ENCODE measurements at places on chromosomes 16 and 17.
A peak's percentile ranks its signal among the peaks of the same experiment; 100 is the strongest.

DNA sequence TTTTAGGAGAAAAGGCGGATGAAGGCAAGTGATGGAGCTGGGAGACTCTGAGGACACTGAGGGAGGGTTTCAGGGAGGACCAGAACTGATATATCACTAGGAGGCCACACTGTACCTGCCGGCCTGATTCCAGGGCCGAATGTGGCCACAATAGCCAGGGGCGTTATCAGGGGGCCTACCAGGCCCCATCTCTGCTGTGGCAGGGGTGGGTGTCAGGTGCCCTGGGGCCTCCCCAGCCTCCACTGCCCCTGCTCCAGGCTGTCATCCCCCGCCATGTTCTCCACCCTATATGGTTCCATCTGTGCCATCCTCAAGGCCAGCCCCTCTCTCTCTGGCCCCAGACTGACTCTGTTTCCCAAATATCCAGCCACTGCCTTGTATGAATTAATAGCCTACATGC is 246.5 kb downstream of the GSG1L start:
- no peak for DNase-seq

DNA sequence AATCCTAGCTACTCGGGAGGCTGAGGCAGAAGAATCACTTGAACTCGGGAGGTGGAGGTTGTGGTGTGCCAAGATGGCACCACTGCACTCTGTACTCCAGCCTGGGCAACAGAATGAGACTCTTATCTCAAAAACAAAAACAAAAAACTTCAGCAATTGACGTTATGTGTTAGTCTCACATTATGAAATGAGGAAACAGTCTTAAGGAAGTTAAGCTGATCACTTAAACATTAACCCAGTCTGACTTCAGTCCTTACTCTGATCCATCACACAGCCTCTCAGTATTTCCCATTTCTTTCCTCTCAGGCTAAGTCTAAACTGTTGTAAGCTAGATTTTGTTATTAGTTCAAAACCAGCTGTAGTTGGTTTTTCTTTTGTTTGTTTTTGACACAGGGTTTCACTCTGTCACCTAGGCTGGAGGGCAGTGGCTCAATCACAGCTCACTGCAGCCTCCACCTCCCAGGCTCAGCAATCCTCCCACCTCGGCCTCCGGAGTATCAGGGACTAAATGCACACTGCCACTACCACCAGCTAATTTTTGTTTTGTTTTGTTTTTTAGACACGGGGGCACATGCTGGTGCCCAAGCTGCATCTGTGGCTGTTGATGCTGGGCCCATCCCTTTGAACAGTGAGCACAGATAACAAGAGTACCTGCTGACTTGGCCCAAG is 6.3 kb downstream of the JPT1 start:
- no peak for DNase-seq

- DNase-seq, result peak; percentile 80
Measured at GRCh38 chr16:75267631-75268264, 16.3 kb upstream of the BCAR1 start.

- DNase-seq, result peak; percentile 55
Measured at GRCh38 chr16:17452922-17453321, 17.8 kb downstream of the XYLT1 start.

GRCh38 chr17:32143527-32143870 is 1.2 kb downstream of the RHOT1 start:
- no peak for DNase-seq

GRCh38 chr17:75822119-75822799 is 21.9 kb downstream of the UNC13D start:
- no peak for DNase-seq

GRCh38 chr17:9330611-9331271 is 244.9 kb downstream of the STX8 start:
- no peak for DNase-seq

- DNase-seq, result no peak
Measured at GRCh38 chr16:51022955-51023354, 128.1 kb downstream of the SALL1 start.

DNA sequence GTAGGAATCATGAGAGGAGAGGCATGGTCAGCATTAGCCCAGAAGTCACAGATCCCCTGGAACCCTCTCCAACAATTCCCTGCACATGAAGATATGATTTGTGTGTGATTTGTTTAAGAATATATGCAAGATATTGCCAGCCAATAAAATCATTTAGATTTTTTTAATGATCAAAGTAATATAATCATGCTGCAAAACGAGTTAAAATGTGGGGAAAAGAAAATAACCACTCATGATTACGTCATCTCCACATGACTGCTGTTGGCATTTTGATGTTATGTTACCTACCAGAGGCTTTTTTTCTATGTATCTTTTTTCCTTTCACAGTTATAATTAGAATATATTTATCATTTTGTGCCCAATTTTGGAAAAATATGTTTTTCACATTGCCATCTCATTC is 22.4 kb downstream of the SLC35G3 start:
- peak; percentile 66 for DNase-seq

- no peak for DNase-seq
Measured at GRCh38 chr17:74598346-74599022, 6.4 kb upstream of the CD300LD start.

GRCh38 chr16:87418216-87418615 is 26.1 kb downstream of the MAP1LC3B start:
- no peak for DNase-seq

- DNase-seq, result peak; percentile 6
Measured at GRCh38 chr16:25633549-25633948, 58.2 kb upstream of the HS3ST4 start.

DNA sequence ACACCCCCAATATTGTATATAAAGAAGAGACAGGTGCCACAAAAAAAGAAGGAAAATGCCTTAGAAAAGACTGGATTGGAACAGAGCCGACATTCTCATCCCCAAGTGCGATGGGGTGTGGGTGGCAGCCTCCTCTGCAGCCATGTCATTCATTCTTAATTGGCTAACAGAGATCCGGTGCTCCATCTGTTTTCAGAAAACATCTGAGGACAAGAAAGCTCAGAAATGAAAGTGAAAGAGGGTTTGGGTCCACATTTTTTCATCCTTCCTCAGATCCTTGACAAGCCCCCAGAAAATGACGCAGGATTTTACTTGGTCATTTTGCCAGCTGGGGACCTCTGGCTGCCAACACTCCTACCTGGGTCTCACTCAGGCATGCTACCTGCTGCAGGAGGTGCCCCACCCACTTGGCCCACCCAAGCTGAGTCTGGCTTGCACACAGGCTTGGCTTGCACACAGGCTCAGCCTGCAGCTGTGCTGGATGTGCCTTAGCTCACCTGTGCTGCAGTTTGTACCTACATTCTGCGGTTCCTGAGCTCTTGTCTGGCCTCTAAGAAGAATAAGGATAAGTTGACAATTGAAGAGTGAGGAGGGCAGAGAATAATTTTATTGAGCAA is 21.9 kb downstream of the KIF2B start:
- DNase-seq, result no peak

- no peak for DNase-seq
Measured at GRCh38 chr17:9329251-9329921, 246.2 kb downstream of the STX8 start.

All from GM23248 (cell line).